Stimulated activated CD8-positive, alpha-beta memory T cell treated with anti-CD3 and anti-CD28 coated beads, Interleukin-2, amount 100 ng/mL, for 1 hour (primary cell): ENCODE measurements at places on chromosomes 6 and 20.

DNA sequence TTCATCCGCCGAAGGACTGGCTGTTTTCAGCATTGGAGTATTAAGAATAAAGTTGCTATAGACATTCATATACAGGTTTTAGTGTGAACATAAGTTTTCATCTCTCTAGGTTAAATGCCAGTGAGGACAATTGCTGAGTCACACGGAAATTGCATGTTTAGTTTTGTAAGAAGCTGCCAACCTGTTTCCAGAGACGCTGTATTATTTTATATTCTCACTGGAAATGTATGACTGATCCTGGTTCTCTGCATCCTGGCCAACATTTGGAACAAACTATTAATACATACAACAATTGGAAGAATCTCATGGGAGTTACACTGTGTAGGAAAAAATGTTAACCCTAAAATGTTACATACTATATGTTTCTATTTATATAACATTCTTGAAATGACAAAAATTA lies 16.7 kb upstream of the TGM6 start:
- DNase-seq = no peak

- DNase-seq = no peak
Observed at GRCh38 chr20:3248167-3248992, 9.4 kb upstream of the SLC4A11 start.

- DNase-seq = no peak
Observed at GRCh38 chr6:43630980-43631619, 2.0 kb upstream of the GTPBP2 start.

- DNase-seq = no peak
Observed at GRCh38 chr6:90036963-90037362, 142.7 kb downstream of the GJA10 start.

- no peak for DNase-seq
Observed at GRCh38 chr6:47168180-47168579, 126.0 kb upstream of the ADGRF1 start.

DNA sequence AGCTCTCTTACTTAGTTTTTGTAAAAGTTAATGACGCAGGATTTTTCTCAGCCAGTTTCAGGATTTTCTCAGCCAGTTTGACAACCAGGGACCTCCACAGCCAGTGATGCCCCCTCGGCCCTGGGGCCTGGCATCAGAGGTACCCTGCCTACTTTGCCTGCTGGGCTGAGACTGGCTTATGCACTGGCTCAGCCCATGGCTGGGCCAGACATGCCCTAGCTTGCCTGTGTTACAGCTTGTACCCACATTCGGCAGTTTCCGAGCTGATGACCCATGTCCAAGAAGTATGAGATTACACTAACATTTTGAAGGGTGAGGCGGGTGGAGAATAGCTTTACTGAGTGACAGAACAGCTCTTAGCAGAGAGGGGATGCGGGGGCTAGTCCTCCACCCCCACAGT lies 406.1 kb upstream of the HSF2 start:
- DNase-seq = no peak

- no peak for DNase-seq
Observed at GRCh38 chr20:24366336-24367004, 103.0 kb upstream of the SYNDIG1 start.

DNA sequence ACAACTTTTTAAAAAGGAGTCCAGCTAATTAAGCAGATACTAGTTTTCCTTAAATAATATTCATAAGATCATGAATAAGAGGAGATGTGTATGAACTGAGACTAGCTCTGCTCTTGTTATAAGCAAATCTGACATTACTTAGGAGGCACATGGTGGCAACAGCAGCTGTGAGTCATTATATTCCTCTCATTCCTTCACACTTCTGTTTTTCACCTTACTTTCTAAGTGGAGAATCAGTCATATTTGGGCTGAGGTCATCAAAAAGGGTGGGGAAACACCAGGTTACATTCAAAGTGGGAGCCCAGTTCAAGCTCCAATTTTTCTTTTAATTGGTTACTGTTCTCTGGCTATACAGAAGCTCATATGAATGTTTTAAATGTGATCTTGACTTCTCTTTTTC lies 6.0 kb upstream of the RIPPLY2 start:
- no peak for DNase-seq

DNA sequence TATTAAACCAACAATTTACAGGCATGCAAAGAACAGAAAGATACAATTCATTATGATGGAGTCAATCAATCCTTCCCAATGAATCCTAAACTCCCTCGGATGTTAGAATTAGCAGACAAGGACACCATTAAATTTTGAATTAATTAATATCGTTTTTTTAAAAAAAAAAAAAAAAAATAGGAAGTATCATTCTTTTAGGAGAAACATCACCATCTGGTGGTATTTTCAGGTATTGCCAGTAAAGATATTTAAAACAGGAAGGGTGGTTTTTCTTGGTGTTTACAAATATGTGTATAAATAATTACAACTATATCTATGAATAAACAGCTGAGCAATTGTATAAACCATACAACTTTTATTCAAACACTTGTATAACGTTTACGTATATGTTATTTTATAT lies 564.4 kb downstream of the HAO1 start:
- no peak for DNase-seq

GRCh38 chr20:7924692-7925091 lies 15.6 kb downstream of the HAO1 start:
- DNase-seq = no peak

GRCh38 chr6:27889275-27889627 lies 22.9 kb downstream of the OR2B2 start:
- DNase-seq = no peak

DNA sequence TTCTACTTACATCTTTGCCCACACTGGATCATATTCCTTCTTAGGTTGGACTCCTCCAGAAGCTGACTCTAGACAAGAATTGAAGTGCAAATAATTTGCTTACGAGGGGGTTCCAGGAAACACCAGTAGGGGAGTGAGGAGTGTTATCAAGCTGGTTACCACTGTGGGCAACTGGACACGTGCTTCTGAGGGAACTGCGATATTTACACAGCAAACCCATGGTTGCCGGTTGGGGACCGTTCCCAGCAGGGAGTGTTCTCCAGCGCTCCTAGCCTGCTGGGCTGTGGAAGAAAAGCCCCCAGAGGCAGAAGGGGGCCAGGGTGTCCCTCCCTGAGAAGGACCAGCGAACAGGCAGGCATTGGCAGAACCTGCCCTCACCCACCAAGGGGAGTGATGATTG lies 21.7 kb downstream of the MDFI start:
- no peak for DNase-seq

DNA sequence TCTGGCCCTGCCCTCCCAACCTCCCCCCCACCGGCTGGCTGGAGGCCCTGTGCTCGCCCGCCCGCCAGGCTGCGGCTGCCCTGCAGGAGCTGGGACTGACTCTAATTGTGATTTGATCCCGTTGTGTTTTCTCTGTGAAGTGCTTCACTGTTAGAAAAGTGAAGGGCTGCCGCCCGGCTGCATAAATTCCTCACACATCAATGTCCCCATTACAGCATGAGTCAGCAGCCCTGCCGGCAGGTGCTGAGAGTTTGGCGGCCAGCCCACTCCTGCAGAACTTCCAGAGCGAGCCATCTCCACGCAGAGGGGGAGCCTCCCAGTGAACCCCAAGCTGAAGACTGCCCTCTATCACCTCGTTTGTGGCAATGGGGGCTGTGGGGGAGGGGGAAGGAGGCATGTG lies 137.9 kb downstream of the DLL1 start:
- no peak for DNase-seq

DNA sequence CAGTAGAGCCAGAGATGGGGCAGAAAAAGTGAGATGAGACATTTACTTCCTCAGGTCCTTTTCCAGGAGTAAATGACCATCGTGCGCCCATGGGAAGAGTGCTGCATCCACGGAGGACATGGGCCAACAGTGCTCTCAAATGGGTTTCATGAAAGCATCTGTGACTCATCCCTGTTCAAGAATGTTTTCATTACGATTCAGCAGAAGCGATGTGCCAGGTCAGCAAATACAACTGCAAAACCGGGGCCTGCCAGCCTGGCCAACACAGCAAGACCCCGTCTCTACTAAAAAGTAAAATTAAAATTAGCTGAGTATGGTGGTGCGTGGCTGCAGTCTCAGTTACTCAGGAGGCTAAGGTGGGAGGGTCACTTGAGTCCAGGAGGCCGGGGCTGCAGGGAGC lies 125.1 kb downstream of the LY86 start:
- DNase-seq = no peak

DNA sequence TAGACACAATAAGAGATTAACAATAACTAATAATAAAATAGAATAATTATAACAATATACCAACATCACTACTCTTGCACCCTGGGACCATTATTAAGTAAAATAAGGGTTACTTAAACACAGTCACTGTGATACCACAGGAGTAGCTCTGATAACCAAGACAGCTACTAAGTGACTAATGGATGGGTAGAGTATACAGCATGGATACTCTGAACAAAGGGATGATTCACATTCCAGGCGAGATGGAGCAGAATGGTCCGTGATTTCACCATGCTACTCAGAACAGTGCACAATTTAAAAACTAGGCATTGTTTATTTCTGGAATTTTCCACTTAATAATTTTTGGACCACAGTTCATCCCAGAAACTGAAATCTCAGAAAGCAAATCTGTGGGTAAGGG lies 80.0 kb upstream of the FUT9 start:
- DNase-seq = no peak

GRCh38 chr6:26195376-26195923 lies 108.2 kb downstream of the HFE start:
- DNase-seq = peak; percentile 60

GRCh38 chr6:17096652-17097051 lies 5.2 kb upstream of the STMND1 start:
- DNase-seq = no peak

DNA sequence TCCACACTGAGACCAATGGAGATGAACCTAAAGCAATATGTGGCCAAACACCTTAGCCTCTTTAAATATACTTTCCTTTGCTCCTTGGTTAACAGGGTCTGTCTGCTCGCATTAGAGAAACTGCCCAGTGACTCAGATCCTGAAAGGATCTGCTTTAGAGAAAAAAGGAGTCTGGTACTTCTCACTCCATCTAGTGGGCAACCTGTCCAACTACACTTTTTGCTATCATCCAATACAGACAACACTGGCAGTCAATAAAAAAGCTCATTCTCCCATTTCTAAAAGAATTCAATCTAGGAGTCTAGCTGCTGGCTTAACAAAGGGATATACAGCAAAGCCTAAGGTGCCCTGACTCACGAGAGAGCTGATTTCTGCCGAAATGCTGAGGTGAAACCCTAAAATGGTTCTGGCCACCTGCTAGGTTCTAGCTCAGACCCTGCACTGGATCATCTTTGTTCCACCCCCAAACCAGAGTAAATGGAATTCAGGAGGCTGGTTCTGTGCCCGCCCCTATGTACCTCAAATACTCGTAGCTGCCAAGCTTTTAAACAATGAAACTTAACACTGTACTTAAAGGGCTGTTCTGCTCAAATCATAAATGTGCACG lies 11.5 kb downstream of the GNL1 start:
- no peak for DNase-seq

GRCh38 chr20:49326026-49326425 lies 48.2 kb upstream of the ZNFX1 start:
- no peak for DNase-seq

DNA sequence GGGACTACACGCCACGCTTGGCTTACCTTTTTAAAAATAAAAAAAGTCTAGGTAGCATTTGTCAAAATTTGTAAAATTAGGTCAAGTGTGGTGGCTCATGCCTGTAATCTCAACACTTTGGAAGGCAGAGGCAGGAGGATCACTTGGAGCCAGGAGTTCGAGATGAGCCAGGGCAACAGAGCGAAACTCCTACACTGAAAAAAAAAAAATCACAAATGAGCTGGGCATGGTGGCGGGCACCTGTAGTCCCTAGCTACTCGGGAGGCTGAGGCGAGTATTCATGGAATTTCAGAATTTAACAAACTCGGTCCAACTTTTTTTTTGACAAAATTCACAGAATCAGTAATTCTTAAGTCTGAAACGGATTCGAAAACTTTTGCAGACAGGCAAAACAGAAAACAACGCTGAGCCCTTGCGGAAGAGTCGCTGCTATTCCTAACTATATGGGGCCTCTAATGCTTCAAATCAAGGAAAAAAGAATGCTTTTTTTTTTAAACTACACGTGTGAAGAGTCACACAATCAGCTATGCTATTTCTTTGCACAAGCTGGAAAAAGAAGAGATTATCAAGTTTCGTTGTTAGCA lies 62.9 kb downstream of the GTF2H5 start:
- DNase-seq = no peak

GRCh38 chr6:6918216-6918983 lies 189.4 kb upstream of the RREB1 start:
- DNase-seq = no peak

GRCh38 chr6:55176958-55177357 lies 2.6 kb downstream of the HCRTR2 start:
- DNase-seq = no peak

- no peak for DNase-seq
Observed at GRCh38 chr20:50901301-50901700, 29.9 kb downstream of the ADNP start.
